ENCODE measurements at places on chromosomes 6 and 20.
A peak's percentile ranks its signal among the peaks of the same experiment; 100 is the strongest.

- DNase-seq: peak; percentile 57
Measured at GRCh38 chr20:20450521-20450920, 82.6 kb downstream of the INSM1 start.

DNA sequence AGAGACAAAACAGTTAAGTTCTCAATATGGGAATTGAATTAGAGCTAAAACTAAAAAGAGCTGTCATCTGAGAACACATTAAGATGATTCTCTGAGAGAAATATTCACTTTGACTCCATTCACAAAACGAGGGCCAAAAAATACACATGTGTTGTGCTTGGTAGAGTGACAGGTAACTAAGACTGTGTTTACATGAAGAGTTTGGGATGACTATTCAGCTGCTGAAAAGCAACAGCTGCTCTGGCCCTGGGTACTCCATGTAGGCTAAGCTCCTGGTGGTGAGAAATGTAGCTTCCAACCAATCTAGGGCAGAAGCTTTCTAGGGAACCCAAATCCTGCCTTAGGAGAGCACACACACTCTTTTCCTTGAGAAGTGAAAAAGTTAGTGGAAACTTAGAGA is 184.5 kb downstream of the COL21A1 start:
- DNase-seq: no peak

DNA sequence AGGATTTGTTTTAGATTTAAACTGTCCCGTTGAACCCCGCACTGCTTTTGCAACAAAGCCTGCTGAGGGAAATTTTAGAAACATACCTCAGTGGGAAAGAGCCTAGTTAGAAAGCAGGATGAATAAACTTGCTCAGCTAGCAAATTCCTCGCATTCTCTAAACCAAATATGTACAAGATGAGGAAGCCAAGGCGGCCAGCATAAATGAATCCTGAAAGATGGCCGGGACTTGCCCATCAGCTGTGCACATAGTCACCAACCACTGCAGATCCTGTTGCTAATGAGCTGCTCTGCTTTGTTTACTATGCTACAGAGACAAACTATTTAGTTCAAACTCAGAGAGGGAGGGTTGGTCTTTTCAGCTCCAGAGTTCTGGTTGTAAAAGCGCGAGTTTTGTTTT is 49.0 kb downstream of the TMEM170B start:
- DNase-seq: no peak

GRCh38 chr6:31655349-31656237 is at the start of gene APOM:
APOM (plus strand) TSS chr6:31655894; CDS start chr6:31655967, 73 bp downstream.
- DNase-seq: no peak

DNA sequence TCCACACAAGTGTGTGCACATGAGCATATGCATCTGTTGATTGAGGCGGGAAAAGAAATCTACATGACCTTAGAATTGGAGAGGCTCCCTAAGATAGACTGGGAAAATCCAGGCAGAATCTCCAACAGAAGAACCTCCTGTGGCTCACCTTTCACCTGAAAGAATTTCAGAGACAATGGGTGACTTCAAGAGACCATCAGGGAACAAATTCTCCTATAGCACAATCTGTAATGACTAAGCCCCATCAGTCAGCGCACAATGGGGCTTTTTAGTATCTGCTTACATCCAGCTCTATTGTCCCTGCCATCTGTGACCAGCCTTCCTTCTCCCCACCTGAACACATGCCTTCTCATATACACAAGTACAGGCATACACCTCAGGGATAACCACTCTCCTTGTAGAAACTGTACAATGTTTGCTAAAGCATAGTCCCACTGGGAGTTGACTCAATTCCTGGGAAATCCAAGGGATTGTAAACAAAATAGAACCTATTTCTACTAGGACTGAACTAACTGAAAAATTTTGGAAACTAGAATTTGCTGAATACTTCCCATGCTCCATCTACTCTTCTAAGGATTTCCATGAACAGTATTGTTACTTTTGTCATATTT is 150.8 kb upstream of the STXBP5 start:
- no peak for DNase-seq

GRCh38 chr6:5517796-5518195 is 256.5 kb downstream of the FARS2 start:
- DNase-seq: no peak

GRCh38 chr20:35291654-35292503 is at the start of gene FAM83C:
FAM83C (minus strand) TSS chr20:35292425; CDS start chr20:35292304, 121 bp downstream.
- DNase-seq: no peak

DNA sequence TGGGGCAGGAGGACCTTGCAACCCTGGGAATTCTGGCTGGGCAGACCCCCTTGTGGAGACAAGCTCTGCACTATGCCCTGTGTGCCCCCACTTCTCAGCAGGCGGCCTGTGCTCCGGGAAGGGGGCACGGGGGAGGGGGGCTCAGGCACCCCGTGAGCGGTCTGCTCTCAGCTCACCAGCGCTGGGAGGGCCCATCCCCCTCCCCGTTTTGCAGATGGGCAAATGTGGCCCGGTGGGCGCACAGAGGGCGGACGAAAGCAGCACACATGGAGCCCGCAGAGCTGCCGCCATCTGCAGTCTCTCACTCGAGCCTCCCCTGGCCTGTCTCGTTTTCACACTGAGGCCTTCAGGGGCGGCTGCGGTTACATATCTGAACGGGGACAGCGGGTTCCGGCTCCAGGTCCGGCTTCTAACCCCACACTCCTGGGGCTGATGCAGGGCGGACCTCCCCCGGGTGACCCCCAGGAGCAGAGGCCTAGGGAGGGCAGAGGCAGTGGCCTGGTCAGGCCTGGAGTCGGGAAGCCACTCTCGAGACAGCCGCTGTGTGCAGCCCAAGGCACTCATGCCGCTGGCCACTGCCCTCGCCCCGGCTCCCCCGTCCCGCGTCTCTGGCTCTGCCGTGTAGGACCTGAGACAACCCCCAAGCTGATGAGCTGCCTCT is 13.9 kb downstream of the CHRNA4 start:
- DNase-seq: no peak

DNA sequence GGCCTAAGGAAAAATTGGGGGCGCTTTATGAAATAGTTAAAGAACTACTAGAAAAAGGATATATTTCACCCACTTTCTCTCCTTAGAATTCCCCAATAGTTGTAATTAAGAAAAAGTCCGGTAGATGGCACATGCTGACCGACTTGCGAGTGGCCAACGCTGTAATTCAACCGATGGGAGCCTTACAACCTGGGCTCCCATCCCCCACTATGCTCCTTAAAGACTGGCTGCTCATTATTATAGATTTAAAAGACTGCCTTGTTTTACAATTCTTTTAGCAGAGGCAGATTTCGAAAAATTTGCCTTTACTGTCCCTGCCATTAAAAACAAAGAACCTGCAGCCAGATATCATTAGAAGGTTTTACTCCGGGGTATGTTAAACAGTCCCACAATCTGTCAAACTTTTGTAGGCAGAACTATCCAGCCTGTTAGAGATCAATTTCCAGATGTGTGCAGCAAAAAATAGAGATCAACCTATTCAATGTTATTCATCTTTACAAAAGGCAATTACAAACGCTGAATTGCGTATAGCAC is 58.5 kb upstream of the PRSS16 start:
- peak; percentile 92 for DNase-seq

DNA sequence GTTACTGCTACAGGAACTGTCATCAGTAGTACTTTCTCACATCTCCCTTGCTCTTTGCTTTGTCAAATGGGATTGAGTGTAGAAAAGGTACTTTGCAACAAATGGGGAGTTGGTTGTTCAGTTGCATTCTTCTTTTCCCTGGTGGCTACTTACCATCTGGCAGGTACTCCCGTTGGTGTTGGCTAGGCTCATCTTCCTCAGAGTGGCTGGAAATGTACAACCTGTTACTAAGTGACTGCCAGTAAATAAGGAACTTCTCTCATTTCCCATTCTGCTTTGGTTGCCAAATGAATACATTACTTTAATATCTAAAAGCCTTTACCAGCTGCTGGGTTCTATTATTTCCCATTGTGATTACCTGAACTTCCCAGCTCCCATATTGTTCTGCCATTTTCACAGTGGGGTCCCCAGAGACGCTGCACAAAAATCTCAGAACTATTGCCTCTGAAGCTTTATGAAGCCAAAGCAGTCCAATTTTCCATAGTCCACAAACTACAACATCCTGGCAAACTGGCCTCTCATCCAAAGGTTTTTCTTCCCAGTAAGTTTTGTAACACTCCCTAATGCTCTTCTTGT is 229.7 kb upstream of the HTR1E start:
- DNase-seq: no peak

- no peak for DNase-seq
Measured at GRCh38 chr20:59405226-59406200, 105.1 kb downstream of the EDN3 start.

DNA sequence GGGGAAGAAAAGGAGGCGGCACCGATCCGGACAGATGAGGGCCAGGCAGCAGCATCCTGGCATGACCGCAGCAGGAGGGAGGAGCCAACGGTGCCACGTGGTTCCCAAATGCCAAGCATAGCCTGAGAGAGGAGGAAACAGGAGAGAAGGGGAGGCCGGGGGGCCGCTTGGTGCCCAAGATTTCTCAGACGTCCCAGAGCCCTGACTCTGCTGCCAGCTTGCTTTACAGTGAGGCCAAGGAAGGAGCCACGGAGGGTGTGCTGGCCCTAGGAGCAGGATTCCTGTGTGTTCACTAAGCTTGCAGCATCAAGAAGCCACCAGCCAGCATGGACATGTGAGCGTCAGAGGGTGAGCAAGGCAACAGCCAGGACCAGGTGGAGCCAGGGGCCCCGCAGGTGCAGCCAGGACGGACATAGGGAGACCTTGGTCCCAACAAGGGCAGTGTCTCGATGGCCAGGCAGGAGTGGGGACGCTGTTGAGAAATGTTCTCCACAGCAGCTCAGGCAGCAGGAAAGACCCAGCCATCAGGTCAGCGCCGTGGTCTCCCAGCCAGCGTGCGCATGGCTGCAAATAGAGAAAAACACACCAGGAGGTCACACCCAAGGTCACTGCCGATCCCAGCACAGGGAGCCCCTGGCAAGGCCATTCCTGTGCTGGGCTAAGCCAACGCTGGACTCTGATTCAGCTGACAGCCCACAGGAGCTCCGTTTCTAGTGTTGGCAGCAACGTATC is 143.7 kb downstream of the DLL1 start:
- no peak for DNase-seq

GRCh38 chr6:31135710-31136109 is 3.2 kb downstream of the PSORS1C2 start:
- no peak for DNase-seq

GRCh38 chr6:10316373-10316721 is 98.5 kb downstream of the TFAP2A start:
- no peak for DNase-seq

- no peak for DNase-seq
Measured at GRCh38 chr6:98830146-98830545, 4.2 kb upstream of the POU3F2 start.

DNA sequence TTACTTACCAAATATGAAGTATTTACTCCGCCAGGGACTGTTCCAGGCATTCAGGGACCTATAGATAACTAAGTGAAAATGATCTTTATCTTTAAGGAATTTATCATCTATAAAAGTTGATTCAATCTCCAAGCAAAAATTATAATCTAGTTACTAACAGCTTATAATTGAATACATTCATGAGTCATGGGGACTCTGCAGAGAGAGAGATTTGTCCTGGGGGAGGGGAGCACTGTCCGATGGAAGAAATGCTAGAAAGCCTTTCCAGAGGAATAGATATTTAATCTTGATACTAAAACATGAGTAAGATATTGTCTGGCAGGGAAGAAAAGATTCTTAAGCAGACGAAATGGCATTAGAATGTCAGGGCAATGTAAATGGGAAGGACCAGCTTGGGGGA is 139.3 kb downstream of the CD164 start:
- no peak for DNase-seq

DNA sequence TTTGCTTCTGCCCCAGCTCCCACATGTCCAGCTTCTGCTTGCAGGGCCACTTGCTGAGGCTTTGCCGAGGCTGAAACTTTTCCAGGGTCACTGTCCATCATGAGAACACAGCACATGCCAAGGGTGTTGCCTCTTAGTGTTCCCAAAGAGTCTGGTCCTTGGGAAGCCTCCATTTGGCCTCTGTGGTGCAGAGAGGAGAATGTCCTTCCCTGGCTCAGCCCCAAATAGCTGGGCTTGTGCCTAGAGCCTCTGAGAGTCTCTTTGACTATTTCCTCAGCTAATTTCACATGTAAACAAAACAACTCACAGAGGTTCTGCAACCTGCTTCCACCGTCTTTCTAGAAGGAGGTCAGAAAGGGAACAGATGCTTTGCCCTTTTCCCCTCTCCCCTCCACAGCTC is 40.4 kb upstream of the RAB23 start:
- DNase-seq: no peak

- no peak for DNase-seq
Measured at GRCh38 chr6:32371229-32371628, 474 bp downstream of the TSBP1 start.

- DNase-seq: no peak
Measured at GRCh38 chr6:34900321-34901031, 11.4 kb downstream of the ANKS1A start.

DNA sequence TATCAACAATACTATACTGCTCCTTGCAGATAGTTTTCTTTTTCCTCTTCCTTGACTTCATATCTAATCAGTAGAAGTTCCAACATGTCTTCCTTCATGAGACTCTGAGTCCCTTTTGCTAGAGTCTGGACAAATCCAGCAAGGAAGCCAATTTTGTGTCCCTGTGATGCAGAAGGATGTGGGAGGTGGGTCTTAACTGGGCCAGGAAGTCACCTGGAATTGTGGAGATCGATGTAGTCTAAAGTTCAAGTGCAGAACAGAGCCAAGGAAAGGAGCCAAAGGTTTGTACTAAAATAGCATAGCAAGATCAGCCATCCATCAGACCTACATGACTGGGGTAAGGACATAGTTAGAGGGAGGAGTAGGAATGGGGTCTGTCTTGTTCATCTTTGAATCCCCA is 37.6 kb downstream of the SPTLC3 start:
- DNase-seq: no peak

DNA sequence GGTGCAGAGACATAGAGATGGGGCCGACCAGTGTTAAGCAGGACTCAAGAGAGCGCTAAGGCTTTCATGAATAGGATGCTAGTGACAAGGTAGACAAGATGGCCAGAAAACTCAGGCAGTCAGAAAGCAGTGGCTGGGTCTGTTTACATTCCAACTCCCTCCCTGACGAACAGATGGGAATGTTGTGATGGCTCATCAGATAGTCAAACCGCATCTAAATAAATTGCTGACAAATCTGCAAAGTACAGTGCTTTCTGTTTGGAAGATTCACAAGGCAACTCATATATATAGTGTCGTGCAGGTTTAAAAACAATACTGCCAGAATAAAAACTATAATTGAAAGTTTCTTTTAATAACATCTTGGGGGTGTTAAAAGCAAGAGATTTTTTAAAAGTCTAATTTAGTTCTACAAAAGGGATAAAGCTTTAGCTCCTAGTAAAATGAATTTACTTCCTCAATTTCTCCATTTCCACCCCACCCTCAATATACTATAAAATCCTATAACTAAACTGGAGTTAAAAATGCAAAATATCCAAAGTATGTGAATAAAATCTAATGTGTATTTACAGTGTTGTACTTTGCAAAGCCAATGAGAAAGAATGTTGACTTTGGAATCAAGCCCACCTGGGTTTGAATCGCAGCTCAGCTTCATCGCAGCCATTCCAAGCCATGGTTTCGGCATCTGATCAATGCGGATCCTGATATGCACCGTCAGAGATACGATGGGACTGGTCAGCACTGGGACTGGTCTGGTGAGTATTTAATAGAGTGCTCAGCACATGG is 247.3 kb upstream of the PDE10A start:
- DNase-seq: no peak

- no peak for DNase-seq
Measured at GRCh38 chr6:73532293-73532692, 11.5 kb upstream of the EEF1A1 start.

All from hematopoietic multipotent progenitor cell treated with erythropoietin and hydrocortisone succinate and interleukin-3 and kit ligand, for 8 days (in vitro differentiated cells).